Cardiac septum (tissue), 1 donor: ENCODE measurements at places on chromosomes 12 and 14.

DNA sequence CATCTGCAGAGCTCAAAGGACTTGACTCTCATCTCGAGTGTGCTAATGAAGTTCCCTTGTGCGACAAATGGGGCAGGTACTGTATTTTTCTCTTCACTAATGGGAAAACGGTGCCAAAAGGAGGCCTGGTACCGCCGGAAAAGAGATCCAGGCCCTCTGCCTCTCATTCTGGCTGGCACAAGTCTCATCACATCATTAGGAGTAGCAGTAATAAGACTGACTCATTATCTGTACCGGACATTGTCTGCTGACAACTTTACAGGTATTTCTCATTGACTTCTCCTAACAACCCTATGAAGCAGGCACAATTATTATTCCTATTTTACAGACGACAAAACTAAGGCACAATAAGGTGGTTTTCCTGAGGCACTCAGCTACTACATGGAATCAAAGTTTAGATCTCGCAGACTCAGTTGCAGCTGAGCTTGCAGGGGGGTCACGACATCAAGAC is 668 bp downstream of the APPL2 start:
- DNase-seq: no peak

- no peak for DNase-seq
These were observed 1.7 kb downstream of the AJUBA start for GRCh38 chr14:22980672-22981089.

- no peak for DNase-seq
These were observed 25.9 kb upstream of the GPR132 start for GRCh38 chr14:105091054-105091516.

DNA sequence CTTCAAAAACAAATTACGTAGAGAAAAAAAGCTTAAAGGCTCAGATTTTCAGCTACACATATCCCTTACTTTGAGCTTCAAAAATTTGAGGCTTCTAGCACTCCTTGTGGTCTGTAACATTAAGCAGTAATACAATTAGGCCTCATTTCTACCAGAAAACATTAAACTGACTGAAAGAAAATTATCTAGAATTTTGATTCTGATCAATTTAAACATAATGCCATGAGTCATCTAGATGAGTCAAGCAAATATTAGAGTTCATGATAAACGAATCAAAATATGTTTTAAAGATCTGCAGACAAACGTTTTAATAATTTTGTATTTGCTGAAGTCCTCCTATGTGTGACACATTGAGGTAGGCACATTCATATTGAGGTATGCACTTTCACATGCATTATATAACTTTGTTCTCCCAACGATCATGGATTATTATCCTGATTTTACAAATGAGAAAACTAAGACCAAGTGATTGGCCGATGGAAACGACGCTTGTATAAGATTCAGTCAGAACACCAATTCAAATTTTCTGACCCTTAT is 4.3 kb downstream of the OSBPL8 start:
- DNase-seq: no peak

DNA sequence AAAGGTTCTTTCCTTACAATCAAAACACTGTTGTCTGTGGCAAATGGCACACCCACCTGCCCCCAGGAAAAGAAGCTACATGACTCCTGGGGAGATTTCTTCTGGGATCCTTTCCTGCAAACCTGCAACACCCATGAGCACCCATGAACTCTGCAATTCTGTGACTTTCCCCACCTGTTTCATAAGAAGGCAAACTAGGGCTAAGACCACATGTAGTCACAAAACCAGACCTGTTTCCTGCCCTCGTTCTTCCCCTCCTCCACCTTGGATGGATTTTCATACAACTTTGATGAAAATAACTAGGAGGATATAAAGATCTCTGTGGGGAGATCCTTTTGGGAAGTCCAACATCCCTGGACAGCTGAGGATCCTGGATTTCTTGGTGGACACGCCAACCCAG is 1084.7 kb downstream of the BCL11B start:
- no peak for DNase-seq

DNA sequence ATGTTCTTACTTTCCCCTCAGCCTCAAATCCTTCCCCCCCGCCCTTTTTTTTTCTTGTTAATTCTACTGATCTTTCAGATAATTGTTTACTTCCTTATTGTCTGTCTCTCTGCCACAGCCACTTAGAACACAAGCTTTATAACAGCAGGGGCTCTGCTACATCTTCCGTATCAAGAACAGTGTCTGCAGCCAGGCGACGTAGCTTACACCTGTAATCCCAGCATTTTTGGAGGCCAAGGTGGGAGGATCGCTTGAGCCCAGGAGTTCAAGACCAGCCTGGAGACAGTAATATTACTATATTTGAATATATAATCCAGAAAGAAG is 5.4 kb downstream of the SOS2 start:
- DNase-seq: no peak

DNA sequence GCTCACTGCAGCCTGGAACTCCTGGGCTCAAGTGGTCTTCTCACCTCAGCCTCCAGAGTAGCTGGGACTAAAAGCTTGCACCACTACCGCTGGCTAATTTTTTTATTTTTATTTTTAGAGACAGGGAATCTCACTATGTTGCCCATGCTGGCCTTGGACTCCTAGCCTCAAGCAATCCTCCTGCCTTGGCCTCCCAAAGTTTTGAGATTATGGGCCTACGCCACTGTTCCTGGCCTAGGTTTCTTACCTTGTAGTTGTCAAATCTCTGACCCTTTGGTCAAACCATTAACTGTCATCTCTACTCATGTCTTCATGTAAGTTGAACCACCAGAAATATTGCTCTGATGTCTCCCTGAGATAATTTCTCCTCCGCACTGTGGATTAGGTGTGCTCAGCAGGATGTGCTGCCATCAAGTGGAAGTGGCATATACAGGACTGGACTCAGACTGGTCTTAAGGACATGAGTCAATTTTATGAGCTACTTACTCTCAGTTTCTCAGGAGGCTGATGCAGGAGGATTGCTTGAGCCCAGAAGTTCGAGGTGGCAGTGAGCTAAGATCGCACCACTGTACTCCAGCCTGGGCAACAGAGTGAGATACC is 28.5 kb downstream of the ACTR6 start:
- DNase-seq: no peak

- no peak for DNase-seq
These were observed 25.2 kb downstream of the ACADS start for GRCh38 chr12:120750806-120751205.

DNA sequence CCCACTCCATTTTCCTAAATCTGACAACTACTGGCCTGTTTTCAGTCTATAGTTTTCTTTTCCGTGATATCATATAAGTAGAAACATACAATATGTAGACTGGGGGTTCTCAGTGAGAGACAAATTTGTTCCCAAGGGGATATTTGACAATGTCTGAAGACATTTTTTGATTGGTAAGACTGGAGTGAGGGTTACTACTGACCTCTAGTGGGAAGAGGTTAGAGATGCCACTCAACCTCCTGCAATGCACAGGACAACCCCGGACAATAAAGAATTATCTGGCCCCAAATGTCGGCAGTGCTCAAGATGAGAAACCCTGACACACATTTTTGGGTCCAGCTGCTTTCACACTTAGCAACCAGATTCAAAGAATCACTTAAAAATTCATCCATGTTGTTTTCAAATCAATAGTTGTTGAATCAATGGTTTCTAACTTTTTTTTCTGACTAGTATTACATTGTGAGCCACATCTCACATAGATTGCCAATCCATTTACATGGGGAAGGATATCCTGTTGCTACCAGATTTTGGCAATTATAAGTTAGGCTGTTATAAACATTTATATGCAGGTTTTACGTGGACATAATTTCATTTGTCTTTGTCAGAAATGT is 307.1 kb downstream of the RPL10L start:
- no peak for DNase-seq

GRCh38 chr14:23129759-23130316 is 10.8 kb upstream of the CEBPE start:
- DNase-seq: no peak

- no peak for DNase-seq
These were observed 84.8 kb upstream of the KITLG start for GRCh38 chr12:88665071-88665470.

- no peak for DNase-seq
These were observed 125.6 kb downstream of the PDE3A start for GRCh38 chr12:20493934-20494333.

DNA sequence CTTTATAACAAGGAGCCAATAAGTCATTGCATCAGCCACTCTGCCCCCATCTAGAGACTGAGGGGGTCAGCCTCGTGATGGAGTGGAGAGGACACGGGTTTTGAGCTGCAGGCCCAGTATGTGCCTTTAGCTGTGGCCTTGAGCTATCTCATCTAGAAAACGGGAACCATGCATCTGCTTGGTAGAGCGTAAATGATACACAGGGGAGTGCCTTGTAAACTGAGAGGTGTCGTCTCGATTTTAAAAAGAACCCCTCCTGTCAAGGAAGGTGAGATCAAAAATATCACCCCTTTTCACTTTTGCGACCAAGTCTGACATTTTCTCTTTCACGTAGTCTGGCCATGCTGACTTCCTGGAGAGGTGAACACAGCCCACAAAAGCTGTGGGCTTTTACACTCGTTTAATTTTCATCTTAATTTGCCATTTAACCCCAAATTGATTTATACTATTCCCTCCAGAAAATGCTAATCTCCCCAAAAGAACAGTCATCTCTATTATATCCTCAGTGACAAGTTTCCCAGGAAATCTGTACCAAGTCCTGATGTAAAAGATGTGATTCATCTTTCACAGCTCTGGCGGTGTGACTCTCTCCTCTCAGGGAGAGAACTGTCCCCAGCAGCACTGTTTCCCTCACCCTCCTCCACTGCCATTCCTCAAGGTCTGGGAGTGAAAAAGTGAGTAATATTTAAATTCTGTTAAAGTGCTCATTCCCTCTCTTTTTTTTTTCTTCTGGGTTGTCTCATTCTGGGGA is 30.6 kb downstream of the VCPKMT start:
- DNase-seq: no peak

- no peak for DNase-seq
These were observed 95.5 kb downstream of the TMX1 start for GRCh38 chr14:51335531-51335930.

DNA sequence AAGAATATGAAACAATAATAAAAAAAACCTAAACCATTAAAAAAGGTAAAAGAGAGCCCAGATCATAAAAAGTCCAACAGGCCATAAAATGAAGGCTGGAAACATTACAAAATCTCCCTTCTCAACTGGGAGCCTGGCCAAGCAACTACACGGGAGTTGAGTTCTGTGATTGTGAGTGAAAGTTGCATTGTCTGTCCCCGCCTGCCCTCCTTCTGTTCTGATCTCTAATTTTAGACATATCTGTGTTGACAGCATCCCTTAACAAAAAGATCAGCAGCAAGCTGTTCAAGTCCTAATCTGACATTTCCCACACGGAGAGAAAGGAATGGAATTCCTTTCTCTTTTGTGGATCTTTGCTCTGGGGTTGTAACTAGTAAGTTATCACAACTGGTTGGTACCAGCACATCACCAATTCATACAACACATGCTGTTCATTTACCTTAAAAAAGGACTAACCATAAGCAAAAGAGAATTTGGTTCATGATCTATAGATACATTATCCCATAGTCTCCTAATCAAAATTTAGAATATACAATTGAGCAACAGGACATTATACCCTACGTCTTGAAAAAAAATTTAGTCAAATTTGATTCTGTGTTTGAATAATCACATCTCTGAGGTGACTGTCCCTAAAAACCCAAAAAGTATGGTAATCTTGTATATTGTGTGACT is 205.1 kb upstream of the GZMB start:
- DNase-seq: peak; percentile 78

- DNase-seq: no peak
These were observed 4.4 kb downstream of the CACNA1C start for GRCh38 chr12:2057041-2057794.

- no peak for DNase-seq
These were observed 75.0 kb upstream of the FZD10 start for GRCh38 chr12:130087222-130087621.

DNA sequence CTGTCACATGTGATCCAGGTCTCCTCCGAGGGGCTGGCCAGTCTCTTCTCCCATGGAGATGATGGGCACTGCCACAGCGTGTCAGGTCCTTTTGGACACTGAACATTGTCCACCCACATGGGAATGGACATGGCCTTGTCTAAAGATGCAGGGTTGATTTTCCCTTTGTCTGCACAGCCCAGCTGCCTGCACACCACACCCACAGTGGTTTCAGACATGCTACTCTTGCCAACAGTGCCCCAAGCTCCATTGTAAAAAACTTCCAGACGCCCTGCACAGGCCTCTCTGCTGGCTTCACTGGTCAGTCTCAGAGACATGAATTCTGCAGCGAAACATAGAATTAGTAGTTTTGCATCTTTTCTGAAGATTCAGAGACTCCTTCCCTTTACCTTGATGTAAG is 18.5 kb downstream of the CD163 start:
- DNase-seq: no peak

DNA sequence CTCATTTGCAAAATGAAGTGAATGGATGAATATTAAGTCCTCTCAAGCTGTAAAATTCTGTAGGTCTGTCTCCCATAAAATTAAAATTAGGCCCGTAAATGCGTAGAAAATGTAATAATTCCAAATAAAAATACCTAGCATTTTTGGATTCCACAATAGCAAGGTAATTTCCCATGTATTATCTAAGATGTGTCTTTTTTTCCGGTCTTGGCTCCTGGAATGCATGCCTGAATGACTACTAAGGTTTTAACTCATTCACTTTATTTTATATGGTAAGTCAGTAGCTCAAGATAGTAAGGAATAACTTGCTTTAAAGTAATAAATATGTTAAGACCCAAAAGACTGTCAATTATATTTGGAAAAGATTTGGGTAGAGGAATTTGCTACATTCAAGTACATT is 11.1 kb downstream of the TXNRD1 start:
- DNase-seq: no peak

- DNase-seq: no peak
These were observed 1.5 kb downstream of the SLC7A8 start for GRCh38 chr14:23181946-23182345.

DNA sequence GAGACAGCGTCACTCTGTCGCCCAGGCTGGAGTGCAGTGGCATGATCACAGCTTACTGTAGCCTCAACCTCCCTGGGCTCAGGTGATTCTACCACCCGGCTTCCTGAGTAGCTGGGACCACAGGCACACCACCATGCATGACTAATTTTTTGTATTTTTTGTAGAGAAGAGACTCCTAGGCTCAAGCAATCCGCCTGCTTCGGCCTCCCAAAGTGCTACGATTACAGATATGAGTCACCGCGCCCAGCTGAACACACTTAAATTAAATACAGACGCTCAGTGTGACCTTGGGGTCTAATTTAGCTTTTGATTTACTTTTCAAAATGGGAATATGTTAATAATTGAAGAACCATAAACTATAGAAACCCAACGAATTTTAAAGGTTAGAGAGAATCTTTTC is 77.2 kb downstream of the C2CD5 start:
- no peak for DNase-seq

- no peak for DNase-seq
These were observed 378.7 kb upstream of the KITLG start for GRCh38 chr12:88958946-88959345.

GRCh38 chr12:52446367-52447045 is 5.4 kb downstream of the KRT6B start:
- DNase-seq: no peak

- no peak for DNase-seq
These were observed 54.2 kb upstream of the BCL2L14 start for GRCh38 chr12:12016284-12017100.

GRCh38 chr12:3461391-3461790 is 29.6 kb upstream of the PRMT8 start:
- DNase-seq: peak; percentile 74

GRCh38 chr12:20748198-20748597 is 53.1 kb downstream of the SLCO1C1 start:
- DNase-seq: no peak
